ENCODE measurements at places on chromosomes 4 and X. TPM values are rescaled to one million over a fixed set of nuclear protein-coding genes. Genes with fewer than 3 reads are reported as not detected.

DNA sequence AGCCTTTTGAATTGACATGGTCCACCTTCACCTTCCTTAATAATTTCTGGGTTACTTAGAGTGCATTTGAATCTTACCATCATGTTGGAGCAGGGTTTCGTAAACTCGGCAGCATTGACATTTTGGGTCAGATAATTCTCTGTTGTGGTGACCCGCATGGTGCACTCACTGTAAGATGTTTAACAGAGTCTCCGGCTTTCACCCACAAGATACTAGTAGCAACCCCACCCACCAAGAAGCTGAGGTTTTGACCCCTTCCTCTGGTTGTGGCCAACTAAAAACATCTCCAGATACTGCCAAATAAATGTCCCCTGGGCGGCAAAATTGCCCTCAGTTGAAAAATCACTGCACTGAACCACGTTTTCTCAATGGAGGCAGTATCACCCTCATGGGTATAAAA is 62.7 kb downstream of the CHST7 start:
- no peak for DNase-seq

GRCh38 chr4:8359193-8359592 is 81.3 kb downstream of the ACOX3 start:
- DNase-seq = no peak

GRCh38 chrX:132624466-132624865 is 135.6 kb upstream of the MBNL3 start:
- no peak for DNase-seq

GRCh38 chrX:105781804-105782203 is 40.5 kb upstream of the NRK start:
- DNase-seq = no peak

- no peak for DNase-seq
These were observed 41.0 kb downstream of the PCDH10 start for GRCh38 chr4:133190098-133190497.

- DNase-seq = no peak
These were observed 29.4 kb downstream of the PTTG2 start for GRCh38 chr4:37989398-37990260.

DNA sequence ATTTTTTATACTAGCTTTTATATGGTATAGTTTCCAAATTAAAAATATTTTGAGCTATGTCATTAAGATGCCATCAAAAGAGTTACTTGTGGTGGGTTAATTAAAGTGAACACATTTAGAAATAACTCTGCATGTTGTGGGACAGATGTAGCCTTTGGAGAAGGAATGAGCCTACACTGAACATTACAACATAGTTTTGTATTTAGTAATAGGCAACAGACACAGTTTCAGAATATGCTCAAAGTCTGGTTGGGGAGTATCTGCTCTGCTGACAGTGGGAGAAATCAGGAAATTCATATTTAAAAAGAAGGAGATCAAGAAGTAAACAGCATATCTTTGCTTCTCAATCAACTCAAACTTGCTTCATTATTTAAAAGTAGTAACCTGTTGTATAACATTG is 23.7 kb downstream of the EMCN start:
- DNase-seq = no peak

The VEGFD gene
- 0.56 TPM for total RNA-seq

DNA sequence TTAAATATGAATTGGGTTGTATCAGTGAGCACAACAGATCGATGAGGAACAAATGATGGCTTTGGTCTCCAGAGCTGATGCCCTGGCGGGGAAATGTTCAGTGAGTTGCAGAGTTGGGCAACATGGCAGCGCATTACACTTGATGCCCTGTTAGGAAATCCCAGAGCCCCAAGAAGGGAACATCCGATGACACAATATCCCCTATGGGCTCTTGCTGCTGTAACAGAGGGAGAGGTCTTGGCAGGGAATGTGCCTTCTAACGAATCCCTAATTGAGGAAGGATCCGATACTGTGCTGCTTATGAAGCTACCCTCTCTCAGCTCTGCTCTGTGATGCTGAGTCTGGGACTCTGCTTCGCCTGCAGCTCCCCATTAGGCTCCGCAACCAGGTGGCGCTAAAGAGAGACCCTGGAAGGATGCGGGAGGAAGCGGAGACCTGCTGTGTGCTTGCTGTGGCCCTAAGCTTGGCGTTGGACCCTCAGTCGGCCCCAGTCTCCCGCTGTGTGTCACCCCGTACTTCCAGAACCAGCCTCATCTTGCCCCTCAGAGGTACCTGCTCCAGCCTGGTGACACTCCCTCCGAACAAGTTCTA is 38.9 kb downstream of the PDHA1 start:
- DNase-seq = peak; percentile 78

The TXK gene
- total RNA-seq = 0.36 TPM

GRCh38 chr4:86543560-86544309 is 50.4 kb upstream of the PTPN13 start:
- DNase-seq = no peak

- DNase-seq = no peak
These were observed 109.6 kb downstream of the ANXA3 start for GRCh38 chr4:78661086-78661690.

The SORCS2 gene
- total RNA-seq = 1.3 TPM

DNA sequence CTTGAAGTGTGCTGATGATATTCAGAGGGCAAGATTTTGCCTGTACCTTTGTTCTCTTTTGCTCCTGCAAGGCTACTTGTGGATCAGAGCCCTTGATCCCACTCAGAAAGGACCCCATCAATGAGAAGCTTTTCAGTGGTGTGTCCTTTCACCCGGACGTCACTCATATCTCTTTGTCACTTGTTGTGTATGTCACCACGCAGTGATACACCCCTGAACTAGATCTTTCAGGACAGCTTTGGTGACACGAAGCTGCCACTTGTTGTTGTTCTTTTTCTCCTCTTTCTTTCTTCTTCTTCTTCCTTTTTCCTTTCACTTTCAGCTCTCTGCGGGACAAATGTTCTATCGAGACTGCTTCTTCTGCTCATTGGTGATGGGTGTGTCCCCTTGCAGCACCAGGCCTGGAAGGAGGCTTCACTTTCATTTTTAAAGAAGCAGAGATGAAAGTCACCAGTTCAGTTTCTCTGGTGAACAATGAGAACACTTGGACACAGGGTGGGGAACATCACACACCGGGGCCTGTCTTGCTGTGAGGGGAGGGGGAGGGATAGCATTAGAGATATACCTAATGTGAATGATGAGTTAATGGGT is 83.6 kb downstream of the NBDY start:
- no peak for DNase-seq

DNA sequence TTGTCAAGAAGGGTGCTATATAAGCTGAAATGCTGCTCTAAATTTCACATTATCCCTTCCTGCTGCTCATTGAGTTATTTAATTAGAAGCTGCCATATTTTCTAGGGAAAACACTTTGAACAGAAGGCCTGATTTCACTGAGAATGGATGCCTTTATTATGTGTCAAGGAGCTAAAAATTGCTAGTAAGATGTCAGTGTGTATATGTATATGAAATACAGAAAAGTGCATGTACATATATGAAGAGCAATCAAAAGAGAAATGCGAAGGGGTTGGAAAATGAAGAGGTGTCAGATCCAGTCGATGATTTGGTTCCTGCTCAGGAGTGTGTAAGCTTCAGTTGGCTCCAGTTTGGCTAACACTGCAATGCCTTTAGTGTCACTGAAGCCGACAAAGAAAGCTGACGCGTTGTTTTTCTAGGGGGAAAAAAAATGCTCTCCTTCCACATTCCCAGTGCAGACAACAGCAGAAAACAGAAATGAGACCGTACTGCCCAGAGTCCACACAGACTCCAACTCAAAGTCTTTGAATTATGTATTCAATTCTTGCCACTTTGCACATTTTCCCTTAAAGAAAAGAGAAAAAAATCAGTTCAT is 154.2 kb downstream of the NHS start:
- DNase-seq = no peak

DNA sequence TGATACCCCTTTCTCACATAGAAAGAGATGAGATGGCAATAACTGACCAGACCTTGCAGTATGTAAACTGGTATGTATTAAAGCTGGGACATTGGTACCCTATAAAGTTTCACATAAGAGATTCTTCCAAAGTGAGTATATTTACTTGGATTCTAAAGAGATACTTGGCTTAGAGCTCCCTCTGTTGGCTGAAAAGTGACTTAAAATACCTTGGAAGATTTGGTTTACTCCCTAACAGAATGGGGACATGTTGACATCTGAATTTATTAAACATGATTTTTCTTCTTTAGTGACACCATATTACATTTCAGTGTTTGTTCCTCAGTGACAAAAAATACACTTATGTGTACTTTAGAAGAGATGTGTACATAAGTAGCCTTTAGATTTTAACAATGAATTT is 47.9 kb upstream of the RGN start:
- peak; percentile 18 for DNase-seq
